Activated CD4-positive, alpha-beta memory T cell treated with anti-CD3 and anti-CD28 coated beads, Interleukin-2, amount 10 ng/mL, durations not matched to agents 7 days and 5 days (primary cell): ENCODE measurements at places on chromosomes 2 and 18.

- H3K36me3 ChIP-seq = no peaks in the 10 kb centered on the region
- H3K4me3 ChIP-seq = peak overlapping the region; percentile 77
- H3K4me1 ChIP-seq = peaks cover 22% of the 10 kb centered on the region
- H3K27ac ChIP-seq = no peak overlapping the region
Measured at GRCh38 chr2:118222672-118223421, 134.6 kb downstream of the INSIG2 start.

GRCh38 chr18:21129566-21130216 lies 18.1 kb upstream of the ROCK1 start:
- no peaks in the 10 kb centered on the region for H3K36me3 ChIP-seq
- H3K4me1 ChIP-seq = no peaks in the 10 kb centered on the region
- no peak overlapping the region for H3K4me3 ChIP-seq
- DNase-seq = no peak

- H3K27ac ChIP-seq = peak overlapping the region; percentile 36
- peaks cover 39% of the 10 kb centered on the region for H3K36me3 ChIP-seq
- peaks cover 2% of the 10 kb centered on the region for H3K27me3 ChIP-seq
- peak overlapping the region; percentile 51 for H3K4me3 ChIP-seq
- peaks cover 46% of the 10 kb centered on the region for H3K4me1 ChIP-seq
Measured at GRCh38 chr2:233855345-233855744, 1.0 kb upstream of the HJURP start.

GRCh38 chr2:197140045-197140444 lies 170.5 kb downstream of the ANKRD44 start:
- DNase-seq = no peak
- H3K36me3 ChIP-seq = peaks cover 54% of the 10 kb centered on the region

DNA sequence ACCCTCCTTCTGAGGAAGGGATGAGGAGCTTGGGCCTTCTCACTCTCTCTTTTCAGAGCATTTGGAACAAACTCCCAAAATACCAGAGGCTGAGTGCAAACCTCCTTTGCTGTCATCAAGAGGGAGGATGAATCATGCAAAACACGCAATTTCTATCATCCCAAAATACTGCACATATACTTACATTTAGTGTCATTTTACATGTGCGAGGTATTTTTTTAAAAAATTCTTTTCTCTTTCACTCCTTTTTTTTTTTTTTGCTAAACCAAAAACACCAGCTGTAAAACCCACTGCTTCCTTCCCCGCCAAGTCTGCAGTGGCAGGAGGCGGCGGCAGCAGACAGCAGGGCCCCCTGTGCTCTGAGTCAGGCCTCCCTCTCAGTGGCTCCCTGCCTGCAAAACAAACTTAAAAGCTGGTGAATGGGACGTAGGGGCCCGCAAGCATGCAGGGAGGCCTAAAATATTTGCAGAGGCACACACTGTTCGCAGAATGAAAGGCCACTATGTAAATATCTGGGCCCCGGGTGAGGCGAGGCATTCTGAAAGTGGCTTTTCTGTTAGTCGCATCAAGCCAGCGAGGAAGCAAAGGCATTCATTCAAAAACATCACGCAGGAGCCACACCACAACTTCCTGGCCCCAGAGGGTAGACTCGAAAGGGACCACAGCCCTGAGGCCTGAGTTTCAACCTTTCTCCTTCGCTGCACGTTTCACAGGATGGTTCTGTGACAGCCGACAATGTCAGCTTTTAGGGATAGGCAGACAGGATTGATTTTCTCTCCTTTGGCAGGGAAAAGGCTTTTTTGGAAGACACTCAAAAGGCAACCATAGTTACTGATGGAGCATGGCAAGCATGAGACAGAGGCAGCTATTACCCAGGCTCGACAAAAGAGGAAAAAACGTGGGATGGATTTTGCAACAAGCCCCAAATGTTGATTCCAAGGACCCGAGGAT lies 73.4 kb downstream of the ACTR2 start:
- H3K4me3 ChIP-seq = peak overlapping the region; percentile 63
- peak; percentile 83 for DNase-seq
- H3K27me3 ChIP-seq = peaks cover 30% of the 10 kb centered on the region
- H3K36me3 ChIP-seq = peaks cover 5% of the 10 kb centered on the region

- no peak for DNase-seq
- H3K4me3 ChIP-seq = no peak overlapping the region
- H3K27me3 ChIP-seq = no peaks in the 10 kb centered on the region
- H3K27ac ChIP-seq = no peak overlapping the region
- no peaks in the 10 kb centered on the region for H3K4me1 ChIP-seq
- H3K36me3 ChIP-seq = no peaks in the 10 kb centered on the region
Measured at GRCh38 chr2:136645236-136645828, 120.0 kb upstream of the THSD7B start.

DNA sequence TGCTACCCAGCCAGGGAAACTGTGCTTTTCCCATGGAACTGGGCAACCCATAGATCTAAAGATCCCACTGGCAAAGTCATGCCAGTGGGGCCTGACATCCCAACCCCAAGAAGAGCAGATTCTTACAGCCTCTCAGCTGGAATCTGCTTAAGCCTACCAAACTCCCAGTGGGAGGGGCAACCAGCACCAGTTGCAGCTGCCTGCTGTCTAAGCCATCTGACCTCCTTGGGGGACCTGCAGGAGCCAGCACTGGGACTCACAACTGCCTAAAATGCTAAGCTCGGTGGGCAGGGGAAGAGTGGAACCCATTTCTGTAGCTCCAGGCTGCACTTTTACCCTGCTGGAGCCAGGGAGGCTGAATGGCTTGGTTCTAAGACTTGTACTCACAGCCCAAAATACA lies 770.7 kb upstream of the SLC8A1 start:
- H3K36me3 ChIP-seq = no peaks in the 10 kb centered on the region
- H3K4me3 ChIP-seq = no peak overlapping the region
- DNase-seq = no peak
- H3K4me1 ChIP-seq = no peaks in the 10 kb centered on the region
- no peaks in the 10 kb centered on the region for H3K27me3 ChIP-seq

GRCh38 chr2:79977792-79978191 lies 326.8 kb downstream of the LRRTM1 start:
- H3K27me3 ChIP-seq = no peaks in the 10 kb centered on the region
- H3K36me3 ChIP-seq = no peaks in the 10 kb centered on the region
- DNase-seq = no peak
- no peak overlapping the region for H3K4me3 ChIP-seq

DNA sequence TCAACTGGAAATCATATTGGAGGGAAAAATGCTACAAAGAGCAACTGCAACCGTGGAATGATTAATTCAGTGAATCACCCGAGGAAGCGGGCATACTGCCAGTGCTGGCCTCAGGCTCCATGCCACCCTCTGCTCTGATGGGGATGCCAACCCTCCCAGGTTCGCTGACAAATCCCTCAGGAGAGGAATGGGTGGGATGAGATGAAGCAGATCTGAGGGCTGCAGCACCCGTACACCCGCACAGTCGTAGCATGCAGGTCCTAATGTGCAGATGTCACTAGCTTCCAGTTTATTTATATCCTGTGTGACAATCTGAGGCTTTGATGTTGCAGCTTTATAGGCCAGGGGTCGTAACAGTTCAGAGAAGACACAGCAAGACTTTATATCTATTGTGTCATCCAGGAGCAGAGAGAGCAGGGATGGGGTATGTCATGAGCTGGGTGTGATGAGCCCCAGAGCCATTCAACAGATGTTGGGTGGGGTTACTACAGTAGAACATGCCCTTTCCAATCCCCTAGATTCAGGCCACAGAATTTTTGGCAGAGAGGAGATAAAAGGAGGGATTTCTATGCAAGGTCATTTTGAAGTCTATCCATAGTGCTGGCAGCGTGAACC lies 44.6 kb downstream of the DPP4 start:
- peaks cover 18% of the 10 kb centered on the region for H3K4me1 ChIP-seq
- no peak overlapping the region for H3K4me3 ChIP-seq
- peaks cover 90% of the 10 kb centered on the region for H3K36me3 ChIP-seq
- no peak for DNase-seq

DNA sequence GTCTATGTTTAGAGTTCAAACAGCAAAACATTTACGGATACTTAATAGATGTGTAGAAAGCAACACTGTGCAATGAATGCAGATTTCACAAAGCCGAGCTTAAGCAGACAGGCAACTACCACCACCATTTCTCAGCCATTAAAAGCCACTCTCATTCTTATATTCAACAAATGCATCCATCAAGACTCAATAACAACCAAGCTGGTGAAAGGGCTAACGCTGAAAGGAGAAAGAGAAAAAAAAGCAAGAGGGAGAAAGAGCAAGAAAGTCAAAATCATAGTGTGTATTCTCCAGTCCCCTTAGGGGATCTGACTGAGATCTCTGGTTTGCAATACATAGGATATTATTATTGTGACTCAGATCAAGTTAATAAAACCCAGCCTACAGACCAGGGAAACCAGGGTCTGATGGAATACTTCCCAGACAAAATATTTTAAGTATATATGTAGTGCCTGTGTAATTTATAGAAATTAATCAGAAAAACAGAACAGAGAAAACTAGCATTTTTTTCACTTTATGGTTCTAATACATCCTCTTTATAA lies 14.1 kb downstream of the SATB2 start:
- DNase-seq = no peak
- no peak overlapping the region for H3K27ac ChIP-seq

DNA sequence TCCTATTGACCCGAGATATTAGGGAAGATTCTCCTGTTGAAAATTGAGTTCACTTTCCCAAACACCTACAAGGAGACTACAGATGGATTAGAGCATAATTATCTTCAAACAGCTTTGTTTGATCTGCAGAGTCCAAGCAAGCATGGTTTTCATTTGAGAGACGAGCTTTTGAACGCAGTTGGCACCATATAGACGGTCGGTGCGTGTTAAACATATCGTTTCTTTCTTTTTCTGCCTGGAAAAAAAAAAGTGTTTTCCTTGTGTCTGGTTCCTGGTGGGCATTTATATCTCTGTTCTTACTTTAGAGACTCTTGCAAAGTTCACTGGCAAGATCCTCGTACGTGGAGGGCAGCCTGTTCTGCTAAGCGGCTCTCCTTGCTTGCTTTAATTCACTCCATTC lies 248.9 kb downstream of the TMEM182 start:
- H3K4me3 ChIP-seq = no peak overlapping the region
- no peaks in the 10 kb centered on the region for H3K36me3 ChIP-seq
- no peak for DNase-seq
- H3K27ac ChIP-seq = no peak overlapping the region

DNA sequence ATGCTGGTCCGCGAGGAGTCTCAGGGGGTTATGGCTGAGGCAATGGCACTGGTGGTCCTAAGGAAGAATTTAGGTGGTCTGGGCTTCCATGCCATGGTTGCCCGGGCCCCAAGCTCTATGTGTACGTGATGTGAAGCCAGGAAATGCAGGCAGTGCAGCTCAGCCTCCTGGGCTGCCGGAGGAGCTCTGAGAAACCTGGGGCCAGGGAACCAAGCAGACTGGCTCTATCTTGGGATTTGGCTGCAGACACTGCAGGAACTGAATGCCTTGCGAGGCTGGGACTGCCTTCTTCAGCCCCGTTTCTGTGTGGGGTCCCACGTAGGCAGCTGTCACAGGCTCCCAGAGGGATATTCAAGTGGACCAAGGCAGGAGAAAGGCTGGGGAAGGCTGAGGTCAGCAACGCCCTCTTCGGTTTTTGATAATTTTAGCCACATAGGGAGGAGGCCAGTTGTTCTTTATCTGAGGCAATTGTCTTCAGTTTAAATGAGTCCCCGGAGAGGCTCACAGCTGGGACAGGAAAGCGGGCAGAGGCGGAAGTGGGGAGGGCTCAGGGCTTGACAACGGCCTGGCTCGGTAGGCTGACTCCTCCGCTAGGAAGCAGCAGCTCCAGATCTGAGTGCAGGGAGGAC lies 77.7 kb downstream of the RHOB start:
- DNase-seq = no peak
- H3K4me1 ChIP-seq = no peaks in the 10 kb centered on the region
- no peak overlapping the region for H3K4me3 ChIP-seq
- H3K27ac ChIP-seq = no peak overlapping the region
- H3K27me3 ChIP-seq = peaks cover 5% of the 10 kb centered on the region

GRCh38 chr2:191176801-191177438 lies 26.1 kb upstream of the STAT4 start:
- no peak overlapping the region for H3K4me3 ChIP-seq
- no peaks in the 10 kb centered on the region for H3K27me3 ChIP-seq
- no peak overlapping the region for H3K27ac ChIP-seq
- H3K36me3 ChIP-seq = no peaks in the 10 kb centered on the region
- no peak for DNase-seq

GRCh38 chr2:3465844-3466481 lies 53.4 kb downstream of the ADI1 start:
- H3K4me1 ChIP-seq = peaks cover 5% of the 10 kb centered on the region
- H3K36me3 ChIP-seq = peaks cover 21% of the 10 kb centered on the region
- no peak overlapping the region for H3K27ac ChIP-seq
- no peak for DNase-seq
- no peak overlapping the region for H3K4me3 ChIP-seq

- no peak for DNase-seq
- H3K4me3 ChIP-seq = no peak overlapping the region
- H3K27ac ChIP-seq = no peak overlapping the region
- H3K27me3 ChIP-seq = peaks cover 12% of the 10 kb centered on the region
- no peaks in the 10 kb centered on the region for H3K36me3 ChIP-seq
- no peaks in the 10 kb centered on the region for H3K4me1 ChIP-seq
Measured at GRCh38 chr2:229665158-229665557, 49.2 kb downstream of the DNER start.

GRCh38 chr18:8561123-8561910 lies 47.9 kb upstream of the RAB12 start:
- peaks cover 3% of the 10 kb centered on the region for H3K27me3 ChIP-seq
- no peak overlapping the region for H3K4me3 ChIP-seq
- no peak overlapping the region for H3K27ac ChIP-seq
- H3K36me3 ChIP-seq = no peaks in the 10 kb centered on the region
- H3K4me1 ChIP-seq = no peaks in the 10 kb centered on the region
- DNase-seq = no peak

DNA sequence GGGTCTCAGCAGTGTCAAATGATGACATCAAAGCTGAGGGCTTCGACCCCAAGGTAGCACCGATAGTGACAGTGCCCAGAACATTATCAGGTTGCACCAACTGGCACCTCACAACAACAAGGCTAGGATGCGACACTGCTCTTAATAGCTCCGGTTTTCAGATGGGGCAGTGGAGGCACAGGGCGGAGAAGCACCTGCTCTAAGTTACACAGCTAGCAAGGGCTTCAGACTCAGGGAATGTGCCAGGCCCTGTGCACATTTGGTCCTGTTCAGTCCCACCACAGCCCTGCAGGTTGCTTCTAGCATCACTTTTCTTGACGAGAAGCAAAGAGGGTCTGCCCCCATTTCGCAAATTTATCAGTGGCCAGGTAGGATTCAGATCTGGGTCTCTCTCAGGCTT lies 74.1 kb downstream of the DGKD start:
- peaks cover 68% of the 10 kb centered on the region for H3K4me1 ChIP-seq
- no peak for DNase-seq
- peaks cover 71% of the 10 kb centered on the region for H3K36me3 ChIP-seq
- H3K4me3 ChIP-seq = no peak overlapping the region
